GM12864 (cell line): ENCODE measurements at places on chromosomes 7 and 10.

- no peak for DNase-seq
Measured at GRCh38 chr10:86075512-86075911, 291.1 kb downstream of the GRID1 start.

DNA sequence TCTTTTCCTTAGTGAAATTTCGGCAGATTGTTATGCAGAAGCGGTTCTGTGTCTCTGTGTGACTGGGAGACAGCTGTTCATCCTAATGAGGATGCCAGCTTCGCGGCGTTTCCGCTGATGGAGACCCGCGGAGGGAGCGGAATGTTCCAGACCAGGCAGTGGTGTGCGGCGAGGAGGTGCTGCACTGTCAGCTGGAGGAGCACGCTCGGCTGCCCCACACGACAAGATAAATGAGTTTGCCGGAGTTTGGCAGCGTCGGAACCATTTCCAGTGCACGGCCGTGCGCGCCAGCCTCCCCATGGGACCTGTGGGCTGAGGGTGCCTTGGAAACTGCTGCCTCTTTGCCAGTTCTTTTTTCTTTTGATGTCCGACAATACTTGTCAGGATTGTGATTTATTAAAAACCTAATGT, 64.6 kb downstream of the WDR37 start:
- DNase-seq: no peak

GRCh38 chr7:112193915-112194502, 12.2 kb downstream of the DOCK4 start:
- DNase-seq: no peak

GRCh38 chr7:51455948-51456347, 139.3 kb upstream of the COBL start:
- DNase-seq: no peak
